ENCODE measurements at places on chromosomes 7 and 10. TPM values are rescaled to one million over a fixed set of nuclear protein-coding genes. Genes with fewer than 3 reads are reported as not detected.

GRCh38 chr10:79379512-79380124 lies 32.3 kb downstream of the PPIF start:
- no peak for DNase-seq

- no peak for DNase-seq
Observed at GRCh38 chr7:29401769-29402168, 161.9 kb upstream of the PRR15 start.

- DNase-seq: no peak
Observed at GRCh38 chr10:49151025-49151445, 17.2 kb upstream of the FAM170B start.

DNA sequence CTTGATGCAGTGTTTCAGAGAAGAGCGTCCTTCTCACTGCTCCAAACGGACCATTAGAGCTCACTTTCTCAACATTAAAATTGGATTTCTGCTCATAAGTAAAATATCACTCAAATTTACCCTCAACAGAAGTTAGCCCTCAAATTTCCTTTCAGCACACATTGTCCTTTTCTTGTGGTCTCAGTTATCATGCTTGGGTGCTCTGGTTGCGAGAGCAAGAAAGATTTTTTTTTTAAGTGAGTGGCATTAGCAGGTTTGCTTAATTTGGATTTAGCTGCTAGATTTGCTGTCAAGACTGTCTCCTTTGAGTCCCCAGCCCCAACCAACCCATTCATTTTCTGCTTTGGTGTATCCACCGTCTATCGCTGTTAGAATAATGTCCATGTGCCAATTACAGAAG lies 2.6 kb upstream of the CH25H start:
- no peak for DNase-seq

DNA sequence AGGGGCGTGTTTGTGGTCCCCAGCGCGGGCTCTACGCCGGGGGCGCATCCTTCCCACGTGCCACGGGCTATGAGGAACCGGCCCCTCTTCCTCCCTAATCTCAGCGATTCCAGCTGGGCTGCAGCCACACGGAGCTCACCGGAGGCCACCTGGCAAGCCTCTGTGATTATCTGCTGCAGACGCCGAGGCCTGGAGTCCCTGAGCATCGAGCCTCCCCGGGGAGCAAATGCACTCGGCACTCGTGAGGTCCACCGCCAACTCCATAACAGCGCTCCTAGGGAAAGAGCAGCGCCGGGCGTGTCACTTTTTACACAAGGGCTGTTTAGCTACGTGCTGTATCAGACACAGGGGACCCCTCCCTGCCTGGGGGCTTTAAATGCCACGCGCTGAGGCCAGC lies 101.2 kb downstream of the DYNC2I1 start:
- no peak for DNase-seq

DNA sequence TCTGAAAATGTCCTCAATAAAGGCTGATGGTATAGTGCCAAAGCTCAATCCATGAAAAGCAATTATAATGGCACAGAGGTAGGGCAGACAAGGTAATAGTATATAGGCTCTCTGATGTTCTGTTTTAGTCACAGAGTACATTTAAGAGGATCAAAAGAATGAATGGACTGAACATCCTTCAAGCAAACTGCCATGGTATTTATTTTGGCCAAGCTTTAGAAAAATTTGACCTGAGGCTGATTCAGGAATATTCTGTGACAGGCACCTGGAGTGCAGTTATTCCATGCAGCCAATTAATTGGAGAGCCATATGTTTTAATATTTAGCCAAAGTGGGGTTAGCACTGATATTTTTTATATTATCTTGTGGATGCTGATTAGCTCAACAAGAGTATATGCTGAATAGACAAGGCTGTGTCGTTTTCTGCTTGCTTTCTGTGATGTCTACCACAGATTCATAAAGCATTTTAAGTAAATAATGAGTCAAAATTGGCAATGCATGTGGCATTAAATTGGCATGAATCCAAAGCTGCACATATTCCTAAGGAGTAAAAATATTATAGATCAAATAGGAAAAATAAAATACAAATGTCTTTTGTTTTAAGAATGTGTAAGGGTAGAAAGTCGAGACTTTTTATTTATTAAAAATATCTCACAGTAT lies 177.4 kb downstream of the PCLO start:
- DNase-seq: no peak

GRCh38 chr7:20350996-20351692 lies 20.4 kb downstream of the ITGB8 start:
- no peak for DNase-seq

DNA sequence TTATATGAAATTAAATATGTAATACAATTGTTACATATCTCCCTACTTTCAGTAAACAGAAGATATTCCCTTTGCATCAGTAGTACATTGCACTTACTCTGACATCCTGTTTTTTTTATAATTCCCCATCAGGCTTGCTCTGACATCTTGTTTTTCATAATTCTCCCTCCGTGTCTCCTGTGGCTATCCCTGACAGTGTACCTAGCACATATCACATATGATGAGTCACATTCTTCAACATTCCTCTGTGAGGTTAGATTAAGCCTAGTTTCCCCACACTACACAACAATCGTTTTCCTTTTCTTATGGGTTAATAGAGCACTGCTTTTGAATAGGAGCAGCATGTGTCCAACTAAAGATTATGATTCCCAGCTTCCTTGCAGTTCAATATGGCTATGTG lies 250.6 kb upstream of the NPVF start:
- DNase-seq: no peak

- no peak for DNase-seq
Observed at GRCh38 chr7:20466543-20467021, 135.9 kb downstream of the ITGB8 start.

- no peak for DNase-seq
Observed at GRCh38 chr7:71970725-71971124, 441.4 kb downstream of the CALN1 start.

DNA sequence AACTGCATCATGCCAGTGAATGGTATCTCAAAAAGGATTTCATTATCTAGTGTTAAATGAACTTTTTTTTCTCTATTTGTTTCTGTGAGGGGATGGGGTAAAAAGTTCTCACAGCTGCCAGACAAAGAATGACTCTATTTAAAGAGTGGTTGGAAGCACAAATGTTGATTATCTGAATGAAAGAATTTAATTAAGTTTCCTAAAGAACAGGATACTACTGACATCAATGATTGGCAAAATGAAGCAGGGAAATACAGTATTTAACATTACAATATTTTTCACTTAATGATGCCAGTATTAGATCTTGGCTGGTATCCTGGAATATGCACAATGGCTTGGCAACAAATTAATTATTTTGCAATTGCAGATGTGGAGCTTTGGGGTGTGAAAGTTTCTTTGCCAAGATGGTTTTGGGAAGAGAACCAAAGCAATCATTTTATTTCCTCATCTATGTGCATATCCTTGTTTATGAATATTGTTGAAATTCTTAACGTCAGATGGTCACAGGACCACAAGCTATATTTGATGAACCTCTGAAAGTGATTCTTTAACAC lies 336.8 kb downstream of the ARL4A start:
- DNase-seq: no peak

DNA sequence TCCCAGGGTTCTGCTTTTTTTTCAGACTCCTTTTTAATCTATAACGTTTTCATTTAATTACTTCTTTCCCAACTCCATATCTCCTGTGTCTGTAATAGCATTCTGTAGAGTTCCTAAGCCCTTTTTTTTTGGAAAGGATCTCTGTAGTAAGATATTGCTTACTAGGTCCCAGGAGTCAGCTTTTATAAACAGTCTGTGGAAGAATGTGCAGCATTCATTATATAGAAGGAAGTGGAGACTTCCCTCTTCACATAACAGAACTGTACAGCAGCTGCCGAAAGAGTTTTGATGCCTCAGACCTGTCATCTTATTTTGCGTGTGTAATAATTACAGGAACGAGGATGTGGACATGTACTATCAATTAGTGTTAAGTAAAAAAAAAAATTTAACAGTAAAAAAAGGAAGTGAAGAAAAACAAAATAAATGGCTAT lies 7.4 kb upstream of the STEAP4 start:
- no peak for DNase-seq

- no peak for DNase-seq
Observed at GRCh38 chr10:114821915-114822443, 399 bp downstream of the FHIP2A start.

DNA sequence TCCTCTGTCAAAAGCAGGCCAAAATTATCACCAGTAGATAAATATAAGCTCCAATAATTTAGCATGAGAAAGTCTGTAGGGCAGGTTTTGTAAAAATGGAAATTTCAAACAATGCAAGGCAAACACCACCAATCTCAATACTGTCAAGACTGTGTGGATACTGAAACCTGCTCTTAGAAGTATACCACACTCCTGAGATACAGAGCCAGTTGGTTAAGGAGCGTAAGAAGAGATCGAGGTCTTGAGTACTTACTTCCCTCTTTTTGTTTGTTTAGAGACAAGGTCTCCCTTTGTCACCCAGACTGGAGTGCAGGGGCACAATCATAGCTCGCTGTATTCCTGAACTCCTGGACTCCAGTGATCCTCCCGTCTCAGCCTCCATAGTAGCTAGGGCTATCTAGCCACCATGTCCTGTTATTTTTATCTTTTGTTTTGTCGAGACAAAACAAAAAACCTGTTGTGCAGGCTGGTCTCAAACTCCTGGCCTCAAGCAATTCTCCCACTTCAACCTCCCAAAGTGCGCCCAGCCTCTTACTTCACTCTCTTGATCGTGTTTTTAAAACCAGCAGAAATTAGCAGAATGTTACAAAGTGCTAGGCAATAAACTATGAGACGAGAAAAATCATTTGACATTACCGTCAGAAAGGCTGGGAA lies 205.7 kb downstream of the PARD3 start:
- DNase-seq: no peak

DNA sequence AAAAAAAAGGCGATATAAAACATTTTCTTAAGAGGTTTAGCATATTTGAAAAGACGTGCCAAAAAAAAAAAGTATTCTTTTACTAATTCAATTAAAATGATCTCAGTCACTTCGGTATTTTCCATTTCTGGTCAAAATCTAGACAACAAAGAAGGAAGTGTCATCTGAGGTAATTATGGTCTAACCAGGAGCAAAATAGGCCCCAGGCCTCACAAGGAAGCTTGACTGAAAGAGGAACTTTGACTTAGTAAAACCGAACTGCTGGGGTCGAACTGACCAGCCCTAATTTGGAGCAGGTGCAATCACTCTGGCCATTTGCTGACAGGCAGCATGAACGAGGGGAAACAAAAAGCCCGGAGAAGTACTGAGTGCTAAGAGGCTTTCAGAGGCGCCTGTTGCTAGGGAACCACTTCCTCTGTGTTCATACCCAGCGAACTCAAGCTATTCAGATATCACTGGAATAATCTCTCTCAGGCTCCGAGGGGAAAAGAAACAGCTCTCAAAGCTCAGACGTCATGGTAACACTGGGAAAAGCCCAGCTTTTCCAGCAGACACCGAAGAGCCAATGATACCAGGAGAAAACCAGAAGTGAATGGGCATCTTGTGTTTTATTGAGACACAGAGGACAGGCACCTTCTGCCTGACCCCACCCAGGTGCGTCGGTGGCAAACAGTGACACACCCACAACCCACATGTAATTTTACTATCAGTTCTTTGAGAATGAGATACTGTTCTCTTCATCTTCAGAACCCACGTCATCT lies 126.5 kb downstream of the FAM107B start:
- DNase-seq: peak; percentile 90

DNA sequence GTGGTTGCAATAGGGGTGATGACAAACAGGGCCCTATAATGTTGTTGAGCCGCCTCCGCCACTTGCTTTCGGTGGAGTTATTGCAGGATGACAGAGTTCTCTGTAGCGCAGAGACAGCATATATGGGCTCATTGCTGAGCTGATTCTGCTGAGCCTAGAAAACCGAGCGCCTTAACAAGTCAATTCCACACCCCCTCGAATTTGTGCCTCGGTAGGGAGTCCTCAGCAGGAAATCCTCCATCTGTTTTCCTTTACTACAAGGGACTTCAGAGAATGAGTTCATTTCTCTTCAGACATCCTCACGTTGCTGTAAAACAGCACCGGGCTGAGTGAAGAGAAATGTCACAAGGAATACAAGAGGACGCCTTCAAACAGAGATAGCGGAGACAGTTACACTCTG lies 90.7 kb upstream of the KIAA1217 start:
- no peak for DNase-seq

The ABHD11 gene
- polyA plus RNA-seq: 22.6 TPM

The INTS15 gene
- polyA plus RNA-seq: 24.6 TPM

The TMEM273 gene
- 27.3 TPM for polyA plus RNA-seq

The TMEM213 gene
- polyA plus RNA-seq: not detected

The IL6 gene
- 6.9 TPM for polyA plus RNA-seq

The OR2A12 gene
- polyA plus RNA-seq: not detected

The LSM8 gene
- 27.7 TPM for polyA plus RNA-seq

The SFRP4 gene
- polyA plus RNA-seq: 2.2 TPM
